NCI-H1436 treated with DMSO at 0.1 percent for 48 hours (cell line): ENCODE measurements at places on chromosomes 12 and 14.

DNA sequence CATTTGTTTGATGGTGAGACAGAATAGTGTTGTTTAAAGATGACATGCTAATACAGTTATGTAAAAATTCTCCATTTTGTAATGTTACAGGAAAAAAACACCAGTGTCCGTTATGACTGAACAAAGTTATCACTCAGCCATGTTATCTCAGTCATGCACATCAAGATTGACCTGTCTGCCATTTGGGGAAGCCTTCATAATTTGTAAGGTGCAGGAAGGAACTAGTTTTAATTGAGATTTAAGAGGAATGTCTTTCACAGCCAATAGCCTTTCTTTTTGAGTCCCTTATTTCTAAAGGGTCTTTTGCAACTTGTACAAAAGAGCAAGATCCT is 432.2 kb downstream of the RAD51B start:
- no peak for DNase-seq

DNA sequence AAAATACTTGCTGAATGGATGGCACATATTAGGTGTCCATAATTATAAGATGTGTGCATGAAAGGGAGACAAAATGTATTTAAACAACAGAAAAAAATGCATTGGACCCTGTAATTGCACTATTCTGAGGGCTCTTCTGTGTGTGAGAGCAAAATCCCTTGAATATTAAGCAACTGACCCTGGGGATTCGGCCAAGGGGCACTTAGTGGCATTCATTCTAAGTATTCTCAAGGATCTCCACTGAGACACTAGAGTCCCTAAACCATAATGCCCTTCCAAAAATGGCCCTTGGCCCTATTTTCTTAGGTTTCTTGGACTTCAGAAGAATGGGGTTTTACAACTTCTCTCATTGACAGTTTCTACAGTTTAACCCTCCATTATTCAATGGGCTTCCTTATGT is 388.6 kb downstream of the GLT1D1 start:
- no peak for DNase-seq

GRCh38 chr14:75751296-75751695 is 90.2 kb downstream of the TTLL5 start:
- no peak for DNase-seq

DNA sequence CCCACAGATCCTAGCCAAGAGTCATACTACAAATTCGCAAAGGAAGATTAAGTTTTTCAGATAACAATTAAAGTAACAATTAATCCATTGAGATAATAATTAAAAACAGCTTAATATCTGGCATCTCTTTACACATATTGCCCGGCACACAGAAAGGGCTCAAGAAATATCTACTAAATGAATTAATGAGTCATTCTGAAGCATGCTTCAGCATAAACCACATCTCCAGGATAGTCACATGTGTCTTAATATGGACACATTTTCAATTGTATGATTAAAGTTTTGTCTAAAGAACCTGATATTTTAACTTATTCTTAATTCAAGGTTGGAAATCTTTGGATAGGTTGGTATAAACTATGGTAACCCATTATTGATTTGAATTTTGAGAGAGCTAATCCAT is 9.6 kb downstream of the ITPR2 start:
- DNase-seq = no peak

GRCh38 chr12:75837700-75838099 is 193.9 kb downstream of the PHLDA1 start:
- DNase-seq = no peak

- DNase-seq = no peak
Measured at GRCh38 chr12:7905071-7905470, 30.9 kb downstream of the SLC2A3 start.

DNA sequence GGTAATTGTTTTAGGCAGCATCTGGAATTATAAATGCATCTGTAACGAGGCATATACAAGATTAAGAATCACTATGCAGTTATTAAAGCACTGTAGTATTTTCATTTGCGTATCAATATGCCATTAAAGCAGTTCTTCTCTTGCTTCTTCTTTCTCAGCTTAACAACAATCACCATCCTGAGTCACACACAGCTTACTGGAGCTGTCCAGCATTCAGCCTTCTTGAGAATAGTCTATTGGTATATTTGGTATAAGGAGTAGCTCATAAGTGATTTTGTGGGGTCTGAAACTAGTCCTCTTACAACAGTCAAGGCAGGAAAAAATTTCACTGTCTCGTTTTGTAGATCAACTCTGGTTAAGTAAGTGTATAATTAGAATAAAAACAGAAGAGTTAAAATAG is 523.0 kb upstream of the FOXG1 start:
- DNase-seq = no peak

DNA sequence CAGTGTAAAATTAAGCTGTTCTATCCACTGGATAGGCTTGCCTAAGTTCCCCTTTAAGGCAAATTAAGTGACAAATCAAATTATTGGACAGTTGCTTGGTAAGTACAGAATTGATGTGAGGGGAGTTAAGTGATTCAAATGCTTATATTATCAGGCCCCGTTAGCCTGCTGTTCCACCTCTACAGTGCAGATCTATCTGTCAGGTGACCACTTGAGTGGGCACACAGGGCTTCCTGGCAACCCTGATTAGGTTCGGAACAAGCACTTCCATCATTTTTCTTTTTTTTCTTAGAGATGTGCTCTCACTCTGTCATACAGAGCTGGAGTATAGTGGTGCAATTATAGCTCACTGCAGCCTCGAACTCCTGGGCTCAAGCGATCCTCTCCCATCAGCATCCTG is 453.8 kb downstream of the RAD51B start:
- DNase-seq = no peak

- no peak for DNase-seq
Measured at GRCh38 chr12:65208964-65209654, 39.7 kb downstream of the LEMD3 start.

DNA sequence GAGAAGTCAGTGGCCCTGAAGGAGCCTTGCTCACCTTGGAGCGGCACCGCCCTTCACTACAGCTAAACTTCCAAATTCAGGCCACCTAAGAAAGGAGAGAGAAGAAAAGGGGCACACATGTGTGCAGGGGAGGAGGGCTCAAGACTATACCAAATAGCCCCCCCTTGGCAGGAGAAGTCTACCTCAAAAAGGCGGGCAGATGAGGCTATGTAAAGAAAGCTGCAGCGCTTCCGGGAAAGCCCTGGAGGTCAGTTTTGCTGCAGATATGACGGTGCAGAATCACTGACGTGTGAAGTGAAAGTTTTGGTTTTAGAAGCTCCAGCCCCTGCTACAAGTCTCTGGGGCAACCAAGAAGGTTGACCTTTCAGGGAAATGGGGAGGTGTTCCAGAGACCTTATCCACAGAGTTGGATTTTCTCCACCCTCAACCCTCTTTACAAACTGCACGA is 48.2 kb upstream of the PNMA1 start:
- no peak for DNase-seq

DNA sequence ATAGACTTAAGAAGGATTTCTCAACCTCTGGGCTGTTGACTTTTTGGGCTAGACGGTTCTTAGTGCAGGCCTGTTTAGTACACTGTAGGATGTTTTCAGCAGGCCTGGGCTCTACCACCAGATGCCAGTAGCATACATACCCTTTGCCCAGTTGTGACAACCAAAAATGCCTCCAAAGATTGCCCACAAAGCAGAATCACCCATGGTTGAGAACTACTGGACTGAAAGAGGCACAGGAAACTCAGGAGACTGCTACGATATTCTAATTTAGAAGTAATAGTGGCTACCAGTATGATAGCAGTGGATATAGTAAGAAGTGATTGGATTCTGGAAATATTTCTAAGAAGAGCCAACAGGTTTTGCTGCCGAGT is 15.5 kb downstream of the SLC35E3 start:
- no peak for DNase-seq

DNA sequence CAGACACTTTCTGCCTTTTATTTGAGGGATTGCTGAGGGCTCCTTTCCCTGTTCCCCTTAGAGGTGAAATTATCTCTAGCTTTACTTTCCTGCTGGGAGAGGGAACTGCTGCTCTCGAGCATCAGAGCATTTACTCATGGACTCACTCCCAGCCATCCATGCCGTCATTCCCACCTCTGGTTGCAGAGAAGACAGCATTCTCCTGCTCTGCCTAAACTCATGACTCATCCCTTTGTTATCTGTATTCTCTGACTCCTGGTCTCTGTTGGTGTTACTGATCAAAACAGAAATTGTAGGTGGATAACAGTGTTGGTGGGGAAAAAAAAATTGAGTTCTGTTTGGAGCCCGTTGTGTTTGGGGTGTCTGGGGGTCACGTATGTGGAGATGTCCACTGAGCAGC is 159.3 kb downstream of the TTC8 start:
- no peak for DNase-seq

DNA sequence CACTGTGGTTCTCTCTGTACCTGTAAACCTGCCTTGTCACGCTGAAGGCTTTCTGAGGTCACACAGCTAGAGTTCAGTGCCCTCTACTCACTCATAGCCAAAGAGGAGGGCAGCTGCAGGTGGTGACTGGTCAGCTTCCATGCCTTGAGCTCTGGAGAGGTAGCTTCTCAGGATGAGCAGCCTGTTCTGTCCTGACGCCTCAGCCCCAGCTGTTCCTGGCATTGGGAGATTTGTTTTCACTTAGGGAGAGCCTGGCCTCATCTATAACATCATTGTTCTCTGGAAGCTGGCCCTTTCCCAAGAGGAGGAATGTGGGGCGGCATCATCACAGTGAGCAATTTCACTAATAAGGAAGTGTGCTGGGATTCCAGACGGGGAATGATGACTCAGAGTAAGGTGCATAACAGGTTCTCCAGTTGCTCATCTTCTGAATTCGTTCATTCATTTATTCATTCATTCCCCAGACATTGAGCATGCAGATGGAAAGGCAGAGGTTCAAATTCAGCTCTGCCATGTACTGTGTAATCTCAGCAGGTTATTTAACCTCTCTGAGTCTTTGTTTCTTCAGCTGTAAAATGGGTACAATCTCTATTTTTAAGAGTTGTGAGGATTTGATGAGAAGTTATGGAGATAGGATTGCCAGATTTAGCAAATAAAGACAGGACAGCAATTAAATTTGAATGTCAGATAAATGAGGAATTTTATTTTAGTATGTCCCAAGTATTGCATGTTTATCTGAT is 255.8 kb upstream of the CRY1 start:
- no peak for DNase-seq

GRCh38 chr14:103070971-103071542 is 13.0 kb upstream of the LBHD2 start:
- no peak for DNase-seq

DNA sequence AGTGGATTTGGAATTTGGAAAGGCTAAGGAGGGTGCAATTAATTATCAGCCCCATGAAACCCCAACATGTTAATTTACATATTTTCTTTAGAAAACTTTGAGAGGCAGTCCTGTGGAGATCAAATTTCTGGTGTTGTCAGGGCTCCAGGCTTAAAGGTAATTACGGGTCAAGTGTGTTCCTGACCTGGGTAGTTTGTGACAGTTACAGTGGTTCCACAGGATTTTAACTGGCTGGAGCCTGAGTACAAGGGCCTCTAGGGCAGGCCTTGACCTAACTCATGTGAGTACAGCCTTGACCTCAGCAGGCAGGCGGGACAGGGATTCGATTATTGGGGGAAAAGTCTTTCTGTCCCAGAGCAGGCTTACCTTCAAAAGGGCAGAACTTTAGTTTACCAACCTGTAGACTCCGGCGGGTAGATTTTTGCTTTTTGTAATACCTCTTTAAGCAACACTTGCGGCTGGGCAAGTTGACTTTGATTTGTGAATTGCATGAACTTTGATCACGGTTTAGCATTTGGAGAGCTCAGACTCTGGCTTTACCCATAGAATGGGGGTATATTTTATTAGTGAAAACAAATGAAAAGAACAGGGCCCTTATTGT is 8.4 kb upstream of the PPTC7 start:
- no peak for DNase-seq

- no peak for DNase-seq
Measured at GRCh38 chr14:86311151-86311550, 781.2 kb downstream of the FLRT2 start.

- no peak for DNase-seq
Measured at GRCh38 chr14:95222151-95222631, 64.9 kb upstream of the DICER1 start.

DNA sequence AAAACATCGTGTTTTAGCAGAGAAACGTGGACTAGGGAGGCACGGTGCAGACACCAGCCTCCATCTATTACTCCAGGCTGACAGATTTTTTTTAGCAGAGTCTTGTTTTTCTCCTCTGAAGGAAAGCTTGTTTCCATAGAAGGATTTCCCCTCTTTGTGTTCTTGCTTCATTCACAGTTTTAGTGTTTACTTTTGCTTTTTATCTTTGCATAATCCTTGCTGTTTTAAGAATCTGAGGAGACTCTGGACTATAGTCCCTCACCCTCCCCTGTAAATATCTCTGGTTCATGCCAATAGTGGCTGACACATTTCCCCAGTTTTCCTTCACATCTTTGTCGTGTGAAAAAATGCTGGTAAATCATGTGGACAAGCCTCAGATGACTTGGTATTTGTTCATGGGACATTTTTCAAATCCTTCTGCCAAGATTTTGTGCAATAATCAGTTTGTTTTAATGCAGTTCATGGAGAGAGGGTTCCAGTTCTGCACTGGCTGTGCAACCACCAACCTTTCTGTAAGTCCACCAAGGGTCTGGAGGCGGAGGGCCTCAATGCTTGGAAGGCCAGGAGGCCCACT is 39.9 kb upstream of the TMCC3 start:
- DNase-seq = no peak

DNA sequence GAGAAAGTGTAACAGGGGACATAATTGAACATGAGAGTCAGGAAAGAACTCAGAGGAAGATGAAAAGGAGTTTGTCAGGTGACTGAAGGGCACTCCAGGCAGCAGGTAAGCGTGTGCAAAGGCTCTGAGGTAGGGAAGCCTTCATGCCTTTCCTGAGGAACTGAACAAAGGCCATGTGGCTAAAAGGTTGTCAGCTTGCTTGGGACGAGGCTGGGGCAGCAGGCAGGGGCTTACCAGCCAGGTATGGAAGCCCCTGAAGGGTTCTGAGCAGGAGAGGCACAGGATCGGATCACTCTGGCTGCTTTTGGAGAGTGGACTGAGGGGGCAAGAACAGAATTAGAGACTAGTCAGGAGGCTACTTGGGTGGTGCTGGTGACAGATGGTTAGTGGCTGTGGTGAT is 5.2 kb downstream of the LPCAT3 start:
- no peak for DNase-seq

- DNase-seq = no peak
Measured at GRCh38 chr12:116194935-116195431, 82.5 kb downstream of the MED13L start.

- no peak for DNase-seq
Measured at GRCh38 chr14:68418174-68419118, 374.4 kb downstream of the ZFP36L1 start.

DNA sequence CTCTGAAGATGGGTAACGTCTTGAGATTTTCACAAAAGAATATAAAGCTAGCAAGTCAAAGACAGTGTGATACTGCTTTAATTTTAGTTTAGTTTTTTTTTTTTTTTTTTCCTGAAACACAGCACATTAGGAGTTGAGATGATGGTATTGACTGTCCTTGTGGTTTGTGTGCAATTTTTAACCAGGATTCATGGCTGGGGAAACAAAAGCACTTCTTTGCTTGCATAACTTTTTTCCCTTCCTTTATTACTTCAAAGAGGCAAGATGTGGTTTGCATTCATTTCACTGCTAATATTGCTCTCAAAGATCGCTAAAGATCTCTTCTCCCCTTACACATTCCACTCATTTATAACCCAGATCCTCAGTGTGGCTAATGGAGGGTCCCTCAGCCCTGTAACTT is 157.1 kb upstream of the PZP start:
- DNase-seq = no peak

- DNase-seq = no peak
Measured at GRCh38 chr12:93275589-93275988, 102.1 kb upstream of the NUDT4 start.

- DNase-seq = no peak
Measured at GRCh38 chr12:120810021-120810420, 84.4 kb downstream of the ACADS start.
